Activated naive CD8-positive, alpha-beta T cell treated with anti-CD3 and anti-CD28 coated beads, Interleukin-2, amount 50 U/mL, for 16 hours (primary cell): ENCODE measurements at places on chromosomes 6 and 20.

DNA sequence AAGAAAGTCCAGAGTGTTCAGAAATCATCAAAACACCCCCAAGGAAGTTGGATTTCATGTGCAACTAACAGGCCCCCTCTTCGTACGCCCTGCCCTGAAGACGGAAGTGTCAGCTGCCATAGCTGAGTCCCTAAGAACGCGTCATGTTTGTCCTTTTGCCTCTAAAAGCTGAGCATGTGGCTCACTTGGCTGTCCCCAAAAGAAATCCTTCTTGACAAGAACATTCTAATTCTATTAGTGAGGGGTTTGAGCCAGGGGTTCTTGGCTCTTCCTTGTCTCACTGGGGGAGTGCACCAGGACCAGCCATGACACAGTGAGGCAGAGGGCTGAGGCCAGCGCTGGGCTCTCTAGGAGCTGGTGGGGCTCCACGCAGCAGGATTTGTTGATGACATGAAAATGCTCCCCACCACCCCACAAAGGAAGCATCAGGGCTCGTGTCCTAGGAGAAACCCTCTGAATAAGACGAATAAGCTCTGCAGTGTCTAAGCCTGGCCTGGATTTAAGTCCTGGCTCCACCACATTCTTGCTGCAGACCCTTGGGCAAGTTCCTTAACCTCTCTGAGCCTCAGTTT, 20.0 kb upstream of the SPO11 start:
- no peak for DNase-seq

DNA sequence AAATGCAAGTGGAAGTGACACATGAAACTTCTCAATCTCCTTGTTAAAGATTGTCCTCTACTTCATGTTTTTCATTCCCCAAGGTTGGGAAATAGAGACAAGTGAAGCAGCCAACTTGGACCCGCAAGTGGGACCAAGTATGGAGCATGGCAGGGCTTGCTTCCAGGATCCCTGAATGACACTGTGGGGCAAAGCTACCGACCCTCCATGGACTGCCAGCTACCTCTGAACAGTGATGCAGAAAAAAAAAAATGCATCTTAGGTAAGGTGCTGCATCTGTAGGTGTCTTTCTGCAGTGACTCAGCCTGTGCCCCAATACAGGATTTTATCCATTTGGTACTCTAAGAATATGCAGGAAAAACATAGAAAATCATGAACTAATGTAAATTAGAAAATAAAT, 119.1 kb upstream of the ENPP5 start:
- DNase-seq: no peak

DNA sequence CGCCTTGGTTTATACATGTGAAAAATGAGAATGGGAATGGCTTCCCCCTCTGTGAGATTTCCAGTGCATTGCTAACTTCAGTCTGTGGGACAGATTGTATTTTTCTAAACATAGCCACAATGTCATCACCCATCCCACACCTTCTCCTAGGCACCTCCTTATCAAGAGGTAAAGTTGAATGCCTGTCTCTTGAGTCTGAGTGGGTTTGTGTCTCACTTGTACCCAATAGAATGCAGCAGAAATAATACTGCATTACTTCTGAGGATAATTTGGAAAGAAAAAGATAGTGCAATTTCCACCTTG, 27.9 kb downstream of the RIN2 start:
- no peak for DNase-seq

GRCh38 chr6:35084041-35084491, 57.1 kb downstream of the TCP11 start:
- no peak for DNase-seq

GRCh38 chr20:22918286-22918983, 116.7 kb upstream of the SSTR4 start:
- DNase-seq: no peak

GRCh38 chr6:165181951-165182414, 127.4 kb downstream of the C6orf118 start:
- DNase-seq: no peak

GRCh38 chr6:124882579-124883393, 79.5 kb upstream of the RNF217 start:
- DNase-seq: no peak
